ENCODE measurements at places on chromosomes 16 and 17. TPM values are rescaled to one million over a fixed set of nuclear protein-coding genes. Genes with fewer than 3 reads are reported as not detected.

- peak; percentile 37 for DNase-seq
Measured at GRCh38 chr17:27430882-27431491, 25.3 kb upstream of the KSR1 start.

- no peak for DNase-seq
Measured at GRCh38 chr17:29294580-29294900, 592 bp upstream of the NUFIP2 start.

GRCh38 chr17:33944412-33944811 is 310.7 kb upstream of the CCL2 start:
- DNase-seq, result no peak

DNA sequence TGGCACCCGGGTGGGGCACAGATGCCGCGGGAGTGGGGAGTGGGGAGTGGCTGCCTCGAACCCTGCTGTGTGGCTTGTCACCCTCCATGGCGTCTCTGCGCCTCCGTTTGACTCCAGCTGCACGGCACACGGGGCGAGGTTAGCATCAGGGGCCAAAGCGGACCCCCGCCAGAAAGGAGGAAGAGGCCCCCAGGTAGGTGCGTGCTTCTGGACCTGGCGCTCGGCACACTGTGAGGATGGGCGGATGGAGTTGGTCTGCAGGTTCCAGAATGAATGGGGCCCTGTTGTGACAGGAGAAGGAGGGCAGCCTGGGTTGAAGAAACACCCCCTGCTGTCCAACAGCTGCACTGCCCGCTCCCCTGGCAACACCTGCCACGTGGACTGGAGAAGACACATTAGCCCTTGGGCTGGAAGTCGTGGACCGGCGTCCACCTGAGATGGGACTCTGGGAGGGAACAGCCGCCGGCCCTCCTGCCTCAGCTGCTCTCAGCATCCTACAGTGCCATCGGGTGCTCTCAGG is 9.4 kb upstream of the FASN start:
- no peak for DNase-seq

The PNPO gene
- 43.2 TPM for total RNA-seq

The TMEM98 gene
- total RNA-seq, result 153 TPM

The CRHR1 gene
- not detected for total RNA-seq

Measured in mucosa of gallbladder (tissue), 1 donor.